Activated T-cell treated with anti-CD3 and anti-CD28 coated beads for 24 hours (primary cell): ENCODE measurements at places on chromosomes 1 and 21.

GRCh38 chr1:20974951-20975350 is 187.8 kb upstream of the HP1BP3 start:
- DNase-seq: no peak

DNA sequence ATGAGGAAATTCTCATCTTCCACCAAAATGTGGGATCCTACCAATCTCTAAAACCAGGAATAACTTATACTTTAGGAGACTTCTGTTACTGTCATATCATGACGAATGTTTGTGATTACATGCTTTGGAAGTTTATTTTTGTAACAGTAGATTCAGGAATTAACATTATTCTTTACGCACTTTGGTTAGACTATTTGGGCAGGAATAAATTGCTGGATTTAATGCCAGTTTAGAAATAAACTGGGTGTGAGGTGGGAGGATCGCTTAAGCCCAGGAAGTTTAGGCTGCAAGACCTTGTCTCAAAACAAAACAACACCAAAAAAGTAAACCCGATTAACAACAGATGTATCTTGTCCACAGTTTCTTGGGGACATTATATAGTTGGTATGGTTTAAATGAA is 52.1 kb downstream of the MIGA1 start:
- no peak for DNase-seq

GRCh38 chr1:21604208-21604957 is 64.8 kb downstream of the RAP1GAP start:
- DNase-seq: no peak

DNA sequence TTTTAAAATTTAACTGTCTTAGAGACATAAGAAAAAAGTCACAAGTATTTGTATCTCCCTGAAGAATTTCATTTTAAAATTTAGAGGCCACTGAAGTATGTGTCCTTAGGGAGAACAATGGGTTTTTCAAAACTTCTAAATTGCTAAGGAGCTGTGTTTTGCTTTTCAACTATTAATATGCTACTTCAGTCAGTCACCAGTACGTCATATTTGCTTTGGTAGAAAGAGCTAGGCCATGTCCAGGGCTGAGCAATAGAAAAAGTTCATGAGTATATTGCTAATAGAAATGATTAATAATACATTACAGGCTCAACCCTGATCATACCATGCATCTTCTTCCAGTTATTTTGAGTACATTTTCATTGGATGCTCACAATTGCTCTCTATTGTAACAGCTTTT is 1.7 kb upstream of the SGIP1 start:
- DNase-seq: no peak

DNA sequence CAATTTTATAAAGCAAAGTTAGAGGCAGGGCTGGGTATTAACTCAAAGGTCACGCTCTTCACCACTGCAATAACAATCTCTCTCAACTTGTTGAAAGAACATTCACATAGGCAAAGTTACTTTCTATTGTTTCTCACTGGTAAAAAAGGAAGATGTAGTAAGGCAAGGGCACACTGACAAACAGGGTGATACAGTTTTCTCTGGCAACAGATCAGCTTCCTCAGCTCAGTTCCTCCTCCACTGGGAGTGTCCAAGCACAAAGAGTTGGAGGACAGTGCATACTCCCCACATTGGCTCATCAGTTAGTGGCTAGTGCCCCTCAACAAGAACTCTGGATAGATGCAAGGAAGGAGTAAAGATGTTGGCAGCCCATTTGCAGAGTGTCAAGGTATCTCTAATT is 3.7 kb downstream of the PLPPR4 start:
- no peak for DNase-seq

DNA sequence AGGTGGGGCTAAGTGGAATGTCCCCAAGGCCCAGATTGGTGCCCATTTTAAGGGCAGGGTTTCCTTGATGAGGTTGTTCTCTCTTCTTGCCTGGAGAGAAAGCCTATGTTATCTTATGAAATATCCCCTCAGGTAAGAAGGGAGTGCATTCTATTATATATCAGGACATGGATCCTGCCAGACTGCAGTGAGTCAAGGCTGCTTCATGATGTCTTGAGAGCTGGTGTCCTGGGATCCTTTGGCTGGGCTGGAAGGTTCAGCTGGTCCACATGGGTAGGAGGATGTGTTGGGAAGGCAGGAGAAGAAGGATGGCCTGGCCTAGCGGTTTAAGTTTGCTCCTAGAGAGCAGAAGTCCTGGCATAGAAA is 207.6 kb downstream of the ROR1 start:
- no peak for DNase-seq

DNA sequence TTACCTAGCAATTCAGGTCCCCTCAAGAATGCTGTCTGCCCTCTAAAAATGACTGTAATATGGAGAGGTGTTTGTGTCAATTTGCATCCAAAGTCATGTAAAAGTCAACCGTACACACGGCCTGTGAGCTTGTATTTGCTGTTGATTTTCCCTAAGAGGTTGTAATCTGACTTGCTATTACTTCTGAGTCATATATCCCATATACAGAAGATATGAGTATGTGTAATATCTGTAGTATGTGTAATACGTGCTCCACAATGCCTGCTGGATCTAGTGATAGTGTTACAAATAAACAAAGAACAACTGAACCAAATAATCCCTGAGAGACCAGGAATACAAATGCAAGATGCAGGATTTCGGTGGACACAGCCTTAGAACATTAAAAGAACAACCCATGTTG is 1.4 kb upstream of the KCNJ6 start:
- DNase-seq: no peak

- no peak for DNase-seq
Measured at GRCh38 chr1:19689085-19689757, 24.5 kb downstream of the HTR6 start.
